ENCODE measurements at places on chromosomes 11 and 22.

- DNase-seq = no peak
Observed at GRCh38 chr22:46153930-46154329, 3.6 kb downstream of the PPARA start.

DNA sequence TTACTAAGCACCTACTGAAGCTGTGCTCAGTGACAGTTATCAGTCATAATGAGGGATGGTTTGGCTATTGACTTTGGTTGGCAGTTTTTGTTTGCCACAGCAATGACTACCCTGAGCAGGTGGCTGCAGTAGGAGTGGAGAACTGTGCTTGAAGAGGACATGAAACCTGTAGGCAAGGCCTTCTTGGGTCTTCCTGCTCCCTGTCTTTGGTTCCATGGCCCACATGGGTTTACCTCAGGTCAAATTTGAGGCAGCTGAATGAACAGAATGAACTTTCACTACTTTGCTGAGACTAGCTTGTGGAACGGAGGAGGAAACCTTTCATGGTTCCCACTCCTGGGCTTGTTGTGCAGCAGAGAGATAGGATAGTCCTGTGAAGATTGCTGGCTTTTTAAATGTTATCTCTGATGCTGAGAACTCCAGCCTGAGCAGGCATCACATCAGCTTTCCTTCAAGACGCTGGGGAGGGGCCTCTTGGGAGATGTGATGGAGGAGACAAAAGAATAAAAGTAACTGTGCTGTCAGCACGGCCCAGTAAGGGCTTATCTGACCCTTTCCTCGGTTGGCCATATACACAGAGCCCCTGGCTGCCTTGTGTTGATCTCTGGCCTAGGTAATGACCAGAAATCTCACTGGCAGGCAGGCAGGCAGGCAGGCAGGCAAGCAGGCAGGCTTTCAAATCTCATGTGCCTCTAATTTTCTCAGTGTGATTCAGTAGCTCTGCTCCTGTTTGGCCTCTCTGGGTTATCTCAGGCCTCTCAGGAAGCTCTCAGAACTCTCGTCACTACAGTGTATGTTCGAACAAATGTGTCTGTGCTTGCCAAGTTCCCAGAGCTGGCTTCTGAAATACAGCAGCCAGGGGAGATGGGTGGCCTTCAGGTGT, 12.0 kb downstream of the STIM1 start:
- no peak for DNase-seq

- no peak for DNase-seq
Observed at GRCh38 chr22:46462726-46463371, 74.6 kb downstream of the CELSR1 start.

DNA sequence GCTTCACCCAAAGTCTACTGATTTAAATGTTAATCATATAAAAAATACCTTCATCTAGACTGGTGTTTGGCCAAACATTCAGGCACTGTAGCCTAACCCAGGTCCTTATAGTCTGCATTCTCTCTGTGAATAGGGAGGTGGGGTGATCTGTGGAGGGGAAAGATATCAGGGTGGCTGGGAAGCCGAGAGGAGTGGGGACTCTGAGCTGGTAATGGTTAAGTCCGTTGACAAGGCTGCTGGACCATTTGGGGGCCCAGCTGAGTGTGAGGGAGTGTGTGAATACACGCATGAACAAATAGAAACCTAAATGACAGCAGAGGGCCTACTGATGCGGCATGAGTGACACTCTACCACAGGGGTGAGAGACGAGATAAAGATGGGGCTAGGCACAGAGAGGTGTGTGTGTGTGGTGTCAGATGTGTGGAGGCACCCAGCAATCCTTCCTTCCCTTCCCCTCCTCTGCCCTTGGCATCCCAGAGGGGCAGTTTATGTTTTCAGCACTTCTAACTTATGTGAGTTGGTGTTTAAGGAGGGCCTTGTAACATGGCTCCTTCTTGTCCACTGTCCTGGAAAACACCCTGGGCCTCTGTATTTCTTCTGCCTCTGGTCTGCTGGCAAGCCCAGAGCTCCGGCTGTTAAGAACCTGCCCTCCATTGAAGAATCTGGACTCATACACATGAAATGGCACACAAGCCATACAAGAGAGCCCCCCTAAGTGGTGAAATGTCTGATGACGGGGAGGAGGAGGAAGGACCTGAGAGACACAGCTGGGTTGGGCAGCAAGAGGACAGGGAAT, 249.1 kb upstream of the TBCEL start:
- DNase-seq = no peak

- DNase-seq = no peak
Observed at GRCh38 chr22:49404576-49405241, 423.0 kb downstream of the BRD1 start.

DNA sequence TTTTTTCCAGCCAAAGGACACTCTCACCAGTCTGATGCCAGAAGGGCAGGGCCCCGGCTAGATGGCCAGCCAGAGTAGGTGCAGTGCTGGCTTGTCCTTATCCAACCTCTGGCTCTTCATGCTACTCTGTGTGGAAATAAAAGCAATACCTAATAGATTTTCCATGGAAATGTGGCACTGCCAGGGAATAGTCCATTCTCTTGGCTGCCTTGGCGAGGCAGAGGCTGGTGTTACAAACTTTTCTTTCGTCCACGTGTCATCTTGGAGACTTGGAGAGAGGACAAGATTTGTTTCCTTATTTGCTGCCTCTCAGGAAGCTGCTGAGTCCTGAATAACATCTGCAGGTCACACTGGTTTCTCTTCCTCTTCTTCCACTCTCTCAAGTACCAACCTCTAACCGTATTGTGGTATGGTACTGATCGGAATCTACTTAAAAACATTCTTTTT, 17.2 kb upstream of the C1QTNF4 start:
- no peak for DNase-seq

DNA sequence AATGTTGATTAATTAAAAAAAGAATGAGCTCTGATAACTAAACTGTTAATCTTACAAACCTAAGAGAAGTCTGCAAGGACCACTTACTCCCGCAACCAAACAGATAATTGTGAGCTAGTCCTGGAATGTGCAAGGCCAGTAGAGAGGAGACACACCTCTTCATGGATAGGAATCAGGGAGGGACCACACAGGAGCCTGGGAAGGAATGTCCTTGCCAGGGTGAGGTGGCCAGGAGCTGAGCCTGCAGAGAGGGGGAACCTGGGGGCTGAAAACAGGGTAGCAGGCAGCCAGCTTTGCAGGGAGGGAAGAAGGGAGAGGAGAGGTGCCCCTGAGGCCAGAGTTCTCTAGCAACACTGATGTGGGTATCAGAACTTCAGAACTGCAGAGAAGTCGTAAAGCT, 9.4 kb upstream of the NLRP10 start:
- DNase-seq = no peak

DNA sequence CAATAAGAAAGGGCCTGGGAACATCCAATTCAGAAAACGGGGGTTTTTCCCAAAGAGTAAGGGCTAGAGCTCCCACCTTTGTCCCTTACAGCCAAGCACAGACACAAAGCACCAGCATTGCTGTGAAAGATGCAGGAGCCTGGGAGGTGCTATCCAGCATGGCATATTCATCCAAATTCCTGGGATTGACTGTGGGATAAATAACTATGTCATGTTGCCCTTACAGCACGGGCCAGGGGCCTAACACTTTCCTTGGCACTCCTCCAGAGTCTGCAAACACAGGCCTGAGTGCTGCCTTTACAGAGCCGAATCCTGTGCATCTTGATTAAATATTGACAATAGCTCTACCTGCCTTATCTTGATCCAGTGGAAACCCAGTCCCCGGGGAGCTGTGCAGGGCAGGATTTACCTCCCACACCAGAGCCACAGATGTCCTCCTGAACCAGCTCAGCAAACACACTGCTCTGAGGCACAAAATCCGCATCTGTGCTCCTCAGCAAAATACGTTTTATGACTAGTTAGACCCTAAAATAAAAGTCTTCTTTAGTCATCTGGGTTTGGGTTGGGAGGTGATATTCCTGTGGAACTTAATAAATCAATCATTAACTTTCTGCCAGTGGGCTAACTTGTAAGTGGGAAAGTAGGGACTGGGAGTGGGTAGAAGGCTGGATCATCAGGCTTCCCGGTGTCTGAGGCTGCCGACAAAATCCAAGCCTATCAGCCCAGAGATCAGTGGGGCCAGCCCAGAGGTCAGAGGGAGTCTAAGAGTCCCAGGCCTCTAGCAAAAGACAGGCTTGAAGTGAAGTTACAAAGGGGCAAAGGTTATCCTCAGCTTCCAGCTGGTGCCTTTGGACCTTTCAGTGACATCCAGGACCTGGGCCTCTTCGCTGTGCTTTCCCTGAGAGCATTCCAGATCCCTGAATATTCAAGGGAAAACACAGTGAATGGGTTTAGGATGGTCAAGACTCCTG, 36.5 kb downstream of the POU2AF3 start:
- DNase-seq = no peak

GRCh38 chr22:46049726-46050450, 72.9 kb upstream of the WNT7B start:
- DNase-seq = no peak

- no peak for DNase-seq
Observed at GRCh38 chr22:28174509-28174908, 255.5 kb upstream of the PITPNB start.

- DNase-seq = no peak
Observed at GRCh38 chr11:38990841-38991240, 2392.8 kb upstream of the RAG2 start.

- DNase-seq = peak; percentile 28
Observed at GRCh38 chr22:31346733-31347250, 646 bp upstream of the PATZ1 start.

DNA sequence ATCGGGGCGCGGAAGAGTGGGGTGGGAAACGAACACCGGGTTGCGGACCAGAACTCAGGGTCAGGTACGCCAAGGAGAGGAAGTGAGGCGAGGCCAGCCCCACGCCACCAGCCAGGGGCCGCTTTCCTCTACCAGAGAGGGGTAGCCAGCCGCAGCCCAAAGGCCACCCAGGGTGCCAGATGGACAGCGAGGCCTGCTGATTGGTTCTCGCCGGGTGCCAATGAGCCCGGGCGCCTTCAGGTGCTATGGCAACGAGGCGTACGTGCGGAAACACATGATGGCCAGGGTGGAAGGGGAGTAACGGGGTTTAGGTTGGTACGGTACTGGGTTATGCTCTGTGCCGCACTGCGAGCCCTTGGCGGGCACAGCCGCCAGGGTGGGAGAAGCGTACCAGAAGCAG, 128.9 kb downstream of the SERGEF start:
- no peak for DNase-seq

GRCh38 chr22:30356449-30357235, at the start of the genes CCDC157 and SF3A1:
Gene CCDC157, plus strand, starts transcription at chr22:30357007. Its CDS starts 8,994 bp downstream, at chr22:30366001.
Gene SF3A1, minus strand, starts transcription at chr22:30356894. Its CDS starts 102 bp downstream, at chr22:30356792.
- DNase-seq = peak; percentile 81
